ENCODE measurements at places on chromosomes 11 and 22. TPM values are rescaled to one million over a fixed set of nuclear protein-coding genes. Genes with fewer than 3 reads are reported as not detected.

NDUFC2 gene
- 122 TPM for total RNA-seq

OR2AG1 gene
- total RNA-seq, result not detected

SCGB2A2 gene
- not detected for total RNA-seq

TENM4 gene
- total RNA-seq, result 7.3 TPM

NTM gene
- total RNA-seq, result 13.2 TPM

MAP6 gene
- total RNA-seq, result 1.5 TPM

KRTAP5-8 gene
- not detected for total RNA-seq

C22orf23 gene
- total RNA-seq, result 0.41 TPM

SYT13 gene
- total RNA-seq, result 0.05 TPM

ZNF214 gene
- total RNA-seq, result 0.44 TPM

TCN2 gene
- 40.1 TPM for total RNA-seq

OVCH2 gene
- not detected for total RNA-seq

PLA2G3 gene
- not detected for total RNA-seq

SCT gene
- not detected for total RNA-seq

MMP27 gene
- not detected for total RNA-seq

TEAD1 gene
- 55.5 TPM for total RNA-seq

FERMT3 gene
- 38.9 TPM for total RNA-seq

CASP1 gene
- total RNA-seq, result 32.0 TPM

GDPD4 gene
- total RNA-seq, result not detected

GAL gene
- total RNA-seq, result 2.8 TPM

SCARF2 gene
- 17.4 TPM for total RNA-seq

IL10RA gene
- total RNA-seq, result 0.78 TPM

TRAF6 gene
- total RNA-seq, result 16.2 TPM

TMPRSS4 gene
- total RNA-seq, result not detected

CRYAB gene
- total RNA-seq, result 5.0 TPM

RFPL1 gene
- not detected for total RNA-seq

LMO2 gene
- total RNA-seq, result 67.6 TPM

C11orf65 gene
- total RNA-seq, result not detected

AIFM3 gene
- total RNA-seq, result 0.18 TPM

HIPK3 gene
- 34.9 TPM for total RNA-seq

OR51B4 gene
- not detected for total RNA-seq

KDM4D gene
- 0.99 TPM for total RNA-seq

SLC17A6 gene
- not detected for total RNA-seq

DCDC1 gene
- total RNA-seq, result not detected

SLC5A1 gene
- total RNA-seq, result not detected

PTDSS2 gene
- total RNA-seq, result 59.9 TPM
